ENCODE measurements at places on chromosomes 4 and X.

GRCh38 chrX:76796311-76796710 is 368.8 kb downstream of the MAGEE1 start:
- no peak for DNase-seq

DNA sequence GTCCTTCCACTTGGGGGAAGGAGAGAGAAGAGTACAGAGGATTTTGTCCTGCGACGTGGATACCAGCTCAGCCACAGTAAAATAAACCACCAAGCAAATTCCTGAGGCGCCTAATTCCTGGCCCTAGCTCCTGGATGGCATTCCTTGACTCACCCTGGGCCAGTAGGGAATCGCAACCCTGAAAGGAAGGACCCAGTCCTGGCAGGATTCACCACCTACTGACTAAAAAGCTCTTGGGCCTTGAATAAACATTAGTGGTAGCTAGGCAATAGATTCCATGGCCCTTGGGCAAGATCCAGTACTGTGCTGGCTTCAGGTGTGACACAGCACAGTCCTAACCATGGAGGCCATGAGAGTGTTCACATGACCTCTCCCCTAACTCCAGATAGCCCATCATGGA is 45.6 kb downstream of the GABRA3 start:
- DNase-seq = no peak

DNA sequence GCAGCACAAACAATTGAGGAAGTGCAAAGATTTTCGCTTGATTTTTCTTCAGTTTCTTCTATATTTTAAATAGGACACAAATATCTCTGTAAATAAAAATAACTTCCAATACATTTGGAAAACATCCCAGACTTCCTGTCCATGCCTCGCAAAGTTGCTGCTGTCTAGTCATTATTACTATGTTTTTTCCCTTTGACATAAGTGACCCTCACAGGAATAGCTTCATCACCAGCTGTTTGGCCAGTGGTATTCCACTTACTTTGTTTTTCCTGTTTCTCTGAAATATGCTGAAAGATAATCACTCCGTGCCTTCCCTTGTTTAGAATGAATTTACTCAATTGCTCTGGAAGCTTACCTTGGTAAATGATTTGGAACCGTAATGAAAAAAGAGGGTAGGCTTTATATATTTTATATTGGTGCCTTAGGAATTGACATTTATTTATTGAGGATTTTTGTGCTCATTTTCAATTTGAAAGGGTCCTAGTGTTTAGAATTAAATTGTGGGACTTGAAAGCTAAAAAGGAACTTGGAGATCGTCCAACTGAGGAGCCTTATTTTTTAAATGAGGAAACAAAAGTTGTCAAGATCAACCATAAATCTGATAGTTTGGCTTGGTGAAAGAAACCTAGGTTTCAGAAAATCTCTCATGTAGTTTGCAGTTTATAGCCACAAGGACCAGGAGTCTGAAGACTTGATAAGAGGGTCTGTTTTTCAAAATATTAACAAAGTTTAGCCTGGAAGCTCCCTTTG is 65.6 kb downstream of the CDKL5 start:
- peak; percentile 18 for DNase-seq

GRCh38 chr4:17094876-17095210 is 196.4 kb upstream of the LDB2 start:
- DNase-seq = peak; percentile 26

DNA sequence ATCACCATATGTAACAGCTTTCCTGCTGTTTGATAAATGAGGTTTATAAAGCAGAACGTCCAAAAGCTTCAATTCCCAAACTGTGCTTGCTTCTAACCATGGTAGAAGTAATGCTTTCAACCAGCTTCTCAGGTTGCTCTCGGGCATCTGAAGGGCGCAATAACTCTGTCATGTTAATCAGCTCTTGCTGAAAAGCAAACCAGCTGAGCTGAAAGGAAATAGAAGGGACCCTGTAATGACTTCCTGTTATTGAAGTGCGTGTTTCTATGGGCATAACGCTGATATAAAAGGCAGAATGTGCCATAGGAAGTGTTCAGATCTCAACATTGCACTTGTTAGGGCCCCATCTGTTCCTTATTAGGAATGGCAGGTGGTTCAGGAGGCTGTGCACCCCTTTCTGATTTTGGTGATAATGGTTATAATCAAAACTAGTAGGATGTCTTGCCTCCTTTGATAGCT is 21.2 kb downstream of the HERC3 start:
- DNase-seq = no peak

DNA sequence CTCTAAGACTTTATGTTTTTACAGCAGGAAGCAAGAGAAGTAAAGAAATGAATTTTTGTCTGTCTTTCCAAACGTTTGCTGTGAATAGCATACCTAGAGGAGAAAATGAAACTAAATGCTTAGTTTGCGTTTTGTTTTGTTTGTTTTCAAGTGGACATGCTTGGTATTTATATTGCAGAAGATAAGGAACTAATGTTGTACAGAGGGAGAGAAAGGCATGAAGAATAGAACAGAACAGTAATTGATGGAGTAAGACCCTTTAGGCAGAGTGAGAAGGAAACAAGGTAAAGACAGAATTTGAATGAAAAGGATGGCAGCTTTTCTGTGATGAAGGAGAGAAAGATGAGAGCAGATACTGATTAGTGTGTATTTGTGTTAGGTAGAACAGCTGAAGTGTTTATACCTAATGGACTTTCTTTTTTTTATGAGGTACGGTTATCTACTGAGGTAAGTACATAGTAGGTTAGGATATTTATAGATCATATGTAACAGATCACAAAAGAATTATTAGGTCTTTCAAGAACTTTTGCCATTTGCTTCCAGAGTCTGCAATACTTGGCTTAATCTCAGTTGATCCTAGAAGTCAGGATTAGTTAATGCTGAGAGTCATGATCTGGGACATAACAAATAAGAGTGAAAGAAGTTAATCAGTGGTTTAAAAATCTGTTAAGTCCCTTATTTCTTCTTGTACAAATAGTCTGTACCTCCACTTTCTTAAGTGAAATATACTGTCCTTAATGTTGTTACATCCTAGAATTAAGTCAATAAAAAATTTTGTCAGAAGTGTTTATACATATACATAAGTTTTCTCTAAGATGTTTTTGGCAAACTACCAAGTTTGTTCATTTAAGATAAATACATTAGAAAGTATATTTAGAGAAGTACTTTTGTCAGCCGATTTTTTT is 36.8 kb downstream of the FABP2 start:
- peak; percentile 34 for DNase-seq

DNA sequence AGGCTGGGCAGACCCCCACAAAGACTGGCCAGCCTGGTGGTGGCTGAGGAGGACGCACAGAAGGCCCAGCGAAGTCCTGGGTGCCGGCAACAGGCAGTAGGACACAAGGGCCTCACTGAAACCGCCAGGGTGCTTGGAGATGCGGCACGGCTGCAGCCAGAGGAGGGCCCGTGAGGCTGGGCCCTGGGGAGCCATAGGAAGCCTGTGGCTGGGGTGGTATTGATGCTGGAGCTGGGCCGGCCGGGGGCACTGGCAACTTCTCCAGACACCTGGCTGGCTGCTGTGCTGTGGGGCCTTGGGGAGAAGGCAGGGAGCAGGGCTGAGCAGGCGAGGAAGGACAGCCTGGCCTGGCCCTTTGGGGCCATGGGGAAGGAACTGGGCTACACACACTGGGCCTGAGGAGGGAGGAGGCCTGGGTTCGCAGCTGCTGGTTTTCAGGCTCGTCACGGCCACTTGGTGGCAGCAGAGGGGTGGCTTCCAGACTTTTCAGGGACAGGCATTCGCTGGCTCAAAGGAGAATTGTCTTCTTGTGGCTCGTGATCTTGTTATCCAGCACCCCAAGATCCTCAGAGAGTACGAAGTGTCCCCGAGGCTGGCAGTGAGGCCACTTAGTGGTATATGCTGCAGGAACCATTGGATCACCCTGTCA is 37.2 kb downstream of the ATP2B3 start:
- peak; percentile 31 for DNase-seq

DNA sequence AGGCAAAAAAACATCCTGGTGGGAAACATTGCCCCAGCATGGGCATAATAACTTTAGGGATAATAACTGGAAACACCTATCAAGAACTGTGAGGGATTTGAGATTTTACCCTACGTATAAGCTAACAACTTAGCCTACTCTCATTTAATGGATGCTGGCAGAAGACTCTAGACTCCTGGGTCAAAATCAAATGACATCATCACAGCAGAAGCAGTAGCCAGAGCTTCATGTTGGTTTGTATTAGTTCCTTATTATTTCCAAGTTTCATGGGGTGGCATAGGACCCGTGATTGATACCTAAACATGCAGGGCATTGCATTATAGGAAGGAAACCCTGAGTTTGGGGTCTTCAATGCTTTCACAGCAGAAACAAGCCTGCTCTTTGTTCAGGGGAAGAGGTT is 4.6 kb downstream of the TCEAL9 start:
- no peak for DNase-seq
